ENCODE measurements at places on chromosomes 1 and 21.

DNA sequence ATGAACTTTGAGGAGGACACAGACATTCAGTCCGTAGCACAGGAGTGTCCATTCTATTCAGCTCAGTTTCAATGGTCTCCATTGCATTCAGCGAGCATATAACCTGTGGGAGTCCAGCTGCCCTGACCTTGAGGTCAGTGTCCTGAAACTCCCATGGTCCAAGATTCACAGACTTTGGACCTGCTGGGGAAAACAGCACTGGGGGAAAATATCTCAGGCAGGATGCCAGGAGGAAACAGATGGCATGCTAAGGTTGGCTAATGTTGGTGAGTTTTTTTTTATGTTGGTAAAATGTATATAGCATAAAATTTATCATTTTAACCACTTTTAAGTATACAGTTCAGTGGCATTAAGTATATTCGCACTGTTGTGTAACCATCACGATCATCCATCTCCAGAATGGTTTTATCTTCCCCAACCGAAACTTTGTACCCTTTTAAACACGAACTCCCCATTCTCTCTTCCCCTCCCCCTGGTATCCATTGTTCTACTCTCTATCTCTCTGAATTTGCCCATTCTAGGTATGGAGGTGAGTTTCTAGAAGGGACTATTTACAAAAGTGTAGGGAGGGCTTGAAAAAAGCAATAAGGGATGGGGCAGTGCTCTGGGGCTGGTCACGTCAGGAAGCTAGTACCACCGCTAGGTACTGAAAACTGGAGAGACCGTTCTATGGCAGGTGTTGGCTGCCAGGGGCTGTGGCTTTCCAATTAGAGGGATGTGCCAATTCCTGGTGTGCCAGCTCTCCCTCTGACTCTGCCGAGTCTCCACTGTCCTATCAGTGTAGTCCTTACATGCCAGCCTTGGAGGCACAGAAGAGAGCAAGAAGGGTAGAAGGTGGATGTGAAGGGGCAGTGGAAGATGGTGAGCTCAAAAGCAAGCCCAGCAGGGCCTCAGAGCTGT is 85.3 kb downstream of the FOXD2 start:
- DNase-seq: no peak

DNA sequence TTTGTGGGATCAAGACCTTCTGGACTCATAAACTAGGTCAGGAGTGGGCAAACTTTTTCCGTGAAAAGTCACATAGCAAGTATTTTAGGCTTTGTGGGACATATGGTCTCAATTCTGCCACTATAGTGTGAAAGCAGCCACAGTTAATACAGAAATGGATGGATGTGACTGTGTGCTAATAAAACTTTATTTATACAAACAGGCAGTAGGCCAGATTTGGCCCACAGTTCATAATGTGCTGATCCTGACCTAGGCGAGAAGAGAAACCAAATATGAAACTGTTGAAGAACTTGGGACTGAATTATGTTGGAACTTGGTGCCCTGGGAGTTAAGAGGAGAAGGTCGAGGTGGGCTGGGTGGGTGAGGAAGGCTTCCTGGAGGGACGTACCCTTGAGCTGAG is 17.1 kb downstream of the PADI3 start:
- no peak for DNase-seq

DNA sequence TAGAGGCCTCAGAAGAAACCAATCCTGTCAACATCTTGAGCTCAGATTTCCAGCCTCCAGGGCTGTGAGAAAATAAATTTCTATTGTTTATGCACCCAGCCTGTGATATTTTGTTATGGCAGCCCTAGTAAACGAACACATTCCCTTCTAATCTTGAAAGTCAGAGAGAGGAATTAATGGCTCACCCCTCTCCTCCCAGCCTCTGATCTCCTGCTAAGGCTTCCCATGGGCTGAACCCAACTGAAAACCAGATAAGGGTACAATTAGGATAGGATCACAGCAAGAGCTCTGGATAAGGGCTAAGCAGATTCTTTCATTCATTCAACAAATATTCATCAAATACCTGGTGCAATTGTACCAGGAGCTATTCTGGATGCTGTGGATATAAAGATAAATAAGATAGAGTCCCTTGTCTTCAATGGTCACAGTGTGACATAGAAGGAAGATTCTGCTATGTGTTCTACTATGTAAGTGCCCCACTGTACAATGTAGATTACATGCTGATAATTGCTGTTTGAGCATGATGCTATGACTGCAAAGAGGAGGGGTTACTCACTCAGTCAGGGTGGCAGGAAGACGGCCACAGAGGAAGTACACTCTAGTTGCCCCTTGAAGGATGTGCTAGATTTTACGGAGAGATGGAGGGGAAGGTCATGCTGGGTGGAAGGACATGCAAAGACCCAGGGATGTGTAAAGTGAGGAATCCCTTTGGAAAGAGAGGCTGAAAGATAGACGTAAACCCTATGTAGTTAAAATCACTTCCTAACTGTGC is 203.3 kb upstream of the JUN start:
- DNase-seq: no peak

DNA sequence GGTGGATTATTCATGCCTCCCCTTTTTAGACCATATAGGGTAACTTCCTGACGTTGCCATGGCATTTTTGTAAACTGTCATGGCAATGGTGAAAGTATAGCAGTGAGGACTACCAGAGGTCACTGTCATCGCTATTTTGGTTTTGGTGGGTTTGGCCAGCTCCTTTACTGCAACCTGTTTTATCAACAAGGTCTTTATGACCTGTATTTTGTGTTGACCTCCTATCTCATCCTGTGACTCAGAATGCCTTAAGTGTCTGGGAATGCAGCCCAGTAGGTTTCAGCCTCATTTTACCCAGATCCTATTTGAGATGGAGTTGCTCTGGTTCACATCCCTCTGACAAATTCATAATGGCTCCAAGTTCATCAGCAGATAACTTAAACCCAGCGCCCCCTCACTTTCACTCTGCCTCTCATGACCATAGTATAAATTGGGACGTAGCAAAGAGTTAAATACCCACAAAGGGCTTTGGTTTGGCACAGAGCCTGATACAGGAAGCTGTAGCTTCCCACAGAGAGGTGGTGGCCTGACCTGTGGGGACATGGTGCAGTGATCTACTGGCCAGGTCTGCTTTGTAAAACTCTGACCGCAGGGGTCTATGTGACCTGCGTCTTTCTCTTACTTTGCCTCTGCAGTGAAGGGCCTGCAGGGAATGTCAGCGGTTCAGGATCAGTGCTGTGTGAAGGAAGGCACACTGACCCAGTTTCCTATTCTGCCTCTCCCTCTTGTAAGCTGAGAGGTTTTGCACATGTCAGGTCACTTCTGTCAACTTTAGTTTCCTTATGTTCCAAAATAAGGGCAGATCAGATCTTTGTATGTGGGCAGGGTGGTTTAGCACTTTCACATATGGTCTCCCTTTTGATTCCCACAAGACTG is 78.1 kb upstream of the ZNF644 start:
- no peak for DNase-seq

DNA sequence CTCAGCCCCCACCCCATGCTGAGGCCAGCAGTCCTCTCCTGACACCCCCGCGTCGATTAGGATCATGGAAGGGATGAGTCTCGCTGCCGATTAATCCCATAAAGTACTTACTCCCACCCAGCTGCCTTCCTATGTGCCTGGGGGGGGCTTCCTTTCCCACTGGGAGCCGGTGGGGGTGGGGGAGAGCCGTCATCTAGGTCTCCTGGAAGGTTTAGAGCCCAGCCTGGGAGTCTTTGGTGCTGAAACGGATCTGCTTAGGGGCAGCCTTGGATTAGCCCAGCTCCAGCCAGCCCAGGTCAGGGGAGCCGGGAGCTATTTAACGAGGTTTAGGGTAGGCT is 9.8 kb downstream of the SAMD11 start:
- DNase-seq: no peak

DNA sequence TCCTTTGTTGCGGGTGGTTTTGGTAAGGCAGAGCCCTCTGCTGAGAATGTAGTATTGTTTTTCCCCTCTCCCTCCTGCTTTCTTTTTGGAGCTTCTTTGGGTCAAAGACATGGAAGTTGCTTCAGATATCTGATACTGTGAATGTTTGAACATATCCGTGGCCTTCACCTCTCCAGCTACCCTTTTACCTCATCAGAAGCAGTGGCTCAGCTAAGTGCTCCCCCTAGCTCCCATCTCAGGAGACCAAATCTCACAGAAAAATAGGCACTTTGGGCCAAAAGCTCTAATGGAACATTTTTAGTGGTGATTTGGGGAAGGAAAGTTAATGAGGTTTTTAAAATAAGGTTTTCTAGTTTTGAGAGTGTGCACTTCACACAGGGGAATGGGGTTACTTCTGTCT is 6.3 kb downstream of the TMEM200B start:
- DNase-seq: no peak

DNA sequence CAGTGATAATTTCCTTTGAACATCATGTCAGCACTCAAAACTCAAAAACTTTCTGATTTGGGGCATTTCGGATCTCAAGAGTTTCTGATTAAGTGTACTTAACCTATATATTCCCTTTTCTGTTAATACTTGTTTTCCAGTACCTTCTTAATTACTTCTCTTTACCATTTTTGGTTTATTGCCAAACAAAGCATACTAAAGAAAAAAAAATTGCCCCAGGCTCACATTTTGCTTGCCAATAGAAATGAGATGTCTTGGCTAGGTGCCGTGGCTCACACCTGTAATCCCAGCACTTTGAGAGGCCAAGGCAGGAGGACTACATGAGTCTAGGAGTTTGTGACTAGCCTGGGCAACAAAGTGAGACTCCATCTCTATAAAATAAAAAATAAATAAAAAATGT is 4.8 kb downstream of the PSMD4 start:
- DNase-seq: no peak

GRCh38 chr1:217363319-217363718 is 267.6 kb downstream of the GPATCH2 start:
- DNase-seq: no peak

DNA sequence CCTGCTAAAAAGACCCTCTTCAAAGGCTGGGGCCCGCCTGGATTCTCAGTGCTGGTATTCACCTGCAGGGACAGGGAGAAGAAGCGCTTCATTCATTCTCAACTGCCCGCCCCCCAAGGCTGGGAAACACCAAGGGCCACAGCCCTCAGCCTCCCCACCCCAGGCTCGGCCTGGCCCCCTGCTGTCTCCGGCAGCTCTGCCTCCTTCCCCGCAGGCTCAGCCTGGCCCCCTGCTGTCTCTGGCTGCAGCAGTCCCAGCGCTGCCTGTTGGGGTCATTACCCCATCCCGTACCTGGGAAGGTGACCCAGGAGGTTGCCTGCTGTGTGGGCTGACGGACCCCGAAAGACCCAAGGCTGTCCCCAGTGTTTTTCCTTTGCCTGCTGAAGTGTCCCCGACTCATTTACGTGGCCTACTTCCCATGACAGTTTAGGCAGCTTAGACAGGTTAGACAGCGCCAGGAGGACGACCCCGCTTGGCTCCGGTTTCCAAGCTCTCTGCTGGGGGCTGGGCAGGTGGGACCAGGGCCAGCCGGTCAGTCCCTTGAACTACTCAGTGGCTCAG is 22.9 kb upstream of the CLSTN1 start:
- DNase-seq: peak; percentile 68

GRCh38 chr21:39763272-39763970 is 18.4 kb downstream of the IGSF5 start:
- DNase-seq: no peak

DNA sequence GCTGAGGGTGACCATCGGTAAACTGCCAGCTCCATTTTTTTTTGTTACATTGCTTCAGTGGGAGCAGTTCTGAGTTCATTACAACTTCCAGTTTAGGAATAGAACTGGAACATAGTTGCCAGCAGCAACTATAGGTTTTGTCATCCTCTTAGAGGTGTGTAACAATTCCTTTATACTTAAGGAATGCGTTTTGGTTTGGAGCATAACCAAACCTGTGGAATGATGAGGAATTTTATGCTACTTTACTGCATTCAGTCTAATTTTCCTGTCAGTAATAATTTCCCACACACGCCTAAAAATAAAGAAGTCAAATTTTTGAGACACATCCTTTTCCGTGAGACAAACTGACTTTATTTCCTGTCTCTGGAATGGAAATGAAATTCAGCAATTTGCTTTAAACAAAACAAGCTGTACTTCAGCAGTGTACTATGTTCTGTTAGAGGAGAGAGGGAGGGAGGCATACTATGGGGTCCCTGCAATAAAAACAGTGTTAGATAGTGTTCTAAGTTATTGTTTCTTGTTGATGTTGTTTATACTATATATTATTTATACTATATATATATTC is 4.8 kb upstream of the AMPD1 start:
- DNase-seq: no peak

DNA sequence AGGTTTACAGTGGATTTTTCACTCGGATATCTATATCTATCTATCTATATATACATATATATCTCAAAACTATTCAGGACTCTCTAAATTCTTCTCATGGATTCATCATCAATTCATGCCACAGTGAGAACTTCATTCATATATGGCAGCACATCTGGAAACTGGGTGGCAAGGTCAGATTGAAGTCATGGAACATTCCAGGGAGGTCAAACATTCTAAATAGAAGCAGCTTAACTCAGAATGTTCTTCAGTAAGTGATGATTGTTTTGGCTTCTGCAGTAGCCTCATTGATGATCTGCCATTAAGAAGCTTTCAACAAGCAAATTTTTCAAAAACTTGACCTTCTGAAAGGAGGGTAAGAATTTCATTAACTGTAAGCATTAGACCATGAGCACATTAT is 46.9 kb upstream of the ADAMTS1 start:
- no peak for DNase-seq

DNA sequence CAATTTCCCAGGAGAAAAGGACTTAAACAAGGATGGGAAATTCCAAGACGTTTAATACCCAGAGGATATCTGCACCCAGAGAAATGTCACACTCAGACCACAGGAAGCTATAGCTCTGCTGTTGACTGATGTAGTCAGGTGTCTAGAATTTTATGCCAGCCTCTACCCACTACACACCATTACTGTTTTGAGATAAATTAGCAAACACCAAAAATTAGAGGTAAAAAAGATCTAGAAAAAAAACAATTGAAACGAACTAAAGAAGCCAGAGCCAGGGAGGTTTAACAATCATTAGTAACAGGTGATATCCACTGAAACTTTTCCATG is 519.9 kb downstream of the SMYD3 start:
- DNase-seq: no peak

DNA sequence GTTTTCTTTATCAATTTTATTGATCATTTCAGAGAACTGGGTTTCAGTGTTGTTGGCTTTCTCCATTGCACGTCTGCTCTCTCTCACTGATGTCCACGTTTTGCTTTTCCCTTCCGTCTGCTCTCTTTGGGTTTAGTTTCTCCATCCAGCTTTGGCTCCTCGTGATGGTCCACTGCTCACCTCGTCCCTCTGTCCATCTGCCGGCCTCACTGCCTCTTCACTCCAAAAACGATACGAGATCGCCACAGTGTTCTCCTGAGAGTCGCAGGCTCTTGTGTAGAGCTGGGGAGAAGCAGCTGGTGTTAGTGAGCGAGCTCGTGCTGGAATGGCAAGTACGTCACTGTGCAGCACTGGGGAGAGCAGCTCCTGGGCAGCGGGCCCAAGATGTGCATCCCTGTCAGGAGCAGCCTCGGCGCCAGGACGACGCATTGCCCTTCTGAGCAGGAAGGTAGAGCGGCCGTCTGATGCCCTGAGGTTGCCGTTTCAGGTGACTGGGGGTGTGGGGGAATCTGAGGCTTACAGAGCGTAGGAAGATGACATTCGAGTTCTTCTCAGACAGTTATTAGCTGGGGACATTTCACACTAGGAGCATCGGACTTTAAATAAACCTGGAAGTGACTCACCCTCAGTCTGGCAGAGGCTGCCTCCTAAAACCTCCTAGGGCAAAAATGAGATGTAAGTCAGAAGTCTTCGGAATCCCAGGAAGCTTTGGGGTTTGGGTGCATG is 31.4 kb upstream of the PCBP3 start:
- peak; percentile 91 for DNase-seq
